ENCODE measurements at places on chromosomes 7 and 10.
A peak's percentile ranks its signal among the peaks of the same experiment; 100 is the strongest.

DNA sequence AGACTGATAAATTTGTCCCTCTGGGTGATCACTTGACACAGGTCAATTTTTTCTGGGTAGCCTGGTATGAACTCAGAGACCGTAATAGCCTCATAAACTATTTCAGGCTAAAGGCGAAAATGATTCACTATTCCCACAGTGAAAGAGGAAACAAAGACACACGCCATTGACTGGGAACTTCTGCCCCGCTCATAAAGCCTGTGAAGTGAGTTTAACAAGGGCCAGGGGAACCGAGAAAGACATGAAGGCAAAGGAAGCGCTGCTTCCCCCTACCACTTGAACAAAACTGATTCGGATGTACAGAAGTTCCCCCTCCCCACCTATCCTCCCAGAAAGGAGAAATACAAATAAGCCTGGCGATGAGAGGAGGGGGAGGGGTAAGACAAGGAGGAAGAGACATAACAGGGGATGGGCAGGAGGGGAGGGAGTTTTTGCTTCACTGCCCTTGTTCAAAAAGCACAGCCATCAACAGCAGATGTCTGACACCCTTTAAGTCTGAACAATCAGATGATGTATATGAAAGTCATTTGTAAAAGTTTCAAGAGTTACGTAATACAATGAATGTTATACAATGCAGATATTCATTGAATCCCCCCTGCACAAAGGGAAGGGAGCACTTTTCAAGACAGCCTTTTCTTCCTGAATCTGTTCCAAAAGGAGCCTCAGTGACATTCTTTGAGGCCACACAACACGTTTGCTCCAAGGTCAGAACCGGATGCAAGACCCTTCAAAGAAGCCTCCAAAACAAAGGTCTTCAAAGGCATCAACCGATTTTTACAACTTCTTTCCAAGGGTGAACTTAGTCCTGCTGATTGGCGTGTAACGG lies 734 bp downstream of the ABCB4 start:
- DNase-seq: no peak

GRCh38 chr10:45253183-45253914 lies 62.1 kb downstream of the OR13A1 start:
- DNase-seq: no peak

DNA sequence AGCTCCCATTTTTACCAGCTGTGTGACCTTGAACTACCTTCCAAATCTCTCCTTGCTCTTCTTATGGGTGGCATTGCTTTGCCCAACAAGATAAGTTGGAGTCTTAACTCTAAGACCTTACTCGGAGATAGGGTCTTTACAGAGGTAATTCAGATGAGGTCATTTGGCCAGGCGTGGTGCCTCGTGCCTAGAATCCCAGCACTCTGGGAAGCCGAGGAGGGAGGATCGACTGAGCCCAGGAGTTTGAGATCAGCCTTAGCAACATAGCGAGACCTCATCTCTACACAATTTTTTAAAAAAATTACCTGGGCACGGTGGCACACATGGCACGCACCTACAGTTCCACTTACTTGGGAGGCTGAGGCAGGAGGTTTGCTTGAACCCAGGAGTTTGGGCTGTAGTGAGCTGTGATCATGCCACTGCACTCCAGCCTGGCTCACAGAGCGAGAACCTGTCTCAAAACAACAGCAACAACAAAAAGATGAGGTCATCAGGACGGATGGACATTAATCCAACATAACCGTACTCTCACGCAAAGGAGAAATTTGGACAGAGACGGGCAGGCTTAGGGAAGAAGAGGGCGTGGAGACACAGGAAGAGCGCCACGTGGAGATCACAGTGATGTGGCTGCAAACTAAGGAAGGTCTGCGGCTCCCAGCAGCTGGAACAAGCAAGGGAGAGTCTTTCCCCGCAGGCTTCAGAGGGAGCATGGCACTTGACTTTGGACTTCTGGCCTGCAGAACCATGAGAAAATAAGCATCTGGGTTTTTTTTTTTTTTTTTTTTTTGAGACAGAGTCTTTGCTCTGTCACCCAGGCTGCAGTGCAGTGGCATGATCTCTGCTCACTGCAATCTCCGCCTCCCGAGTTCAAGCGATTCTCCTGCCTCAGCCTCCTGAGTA lies 122.3 kb upstream of the CARD11 start:
- DNase-seq: no peak

GRCh38 chr10:100790761-100791208 lies 45.4 kb downstream of the PAX2 start:
- DNase-seq: no peak

DNA sequence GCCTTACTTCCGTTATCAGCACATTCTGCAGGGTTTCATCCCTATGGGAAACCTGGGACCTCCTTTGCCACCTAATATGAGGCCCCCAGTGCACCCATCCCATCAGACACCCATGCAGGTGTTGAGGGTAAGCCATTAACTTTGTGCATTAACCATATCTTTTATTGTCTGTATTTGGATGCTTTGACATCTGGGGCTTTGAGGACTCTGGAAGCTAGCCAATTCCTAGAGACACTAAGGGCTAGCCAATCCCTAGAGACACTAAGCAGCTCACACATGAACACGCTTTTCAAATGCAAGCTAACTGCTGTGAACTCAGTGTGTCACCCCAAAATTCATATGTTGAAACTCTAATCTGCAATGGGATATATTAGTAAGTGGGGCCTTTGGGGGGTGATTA lies 272.5 kb upstream of the COBL start:
- no peak for DNase-seq

DNA sequence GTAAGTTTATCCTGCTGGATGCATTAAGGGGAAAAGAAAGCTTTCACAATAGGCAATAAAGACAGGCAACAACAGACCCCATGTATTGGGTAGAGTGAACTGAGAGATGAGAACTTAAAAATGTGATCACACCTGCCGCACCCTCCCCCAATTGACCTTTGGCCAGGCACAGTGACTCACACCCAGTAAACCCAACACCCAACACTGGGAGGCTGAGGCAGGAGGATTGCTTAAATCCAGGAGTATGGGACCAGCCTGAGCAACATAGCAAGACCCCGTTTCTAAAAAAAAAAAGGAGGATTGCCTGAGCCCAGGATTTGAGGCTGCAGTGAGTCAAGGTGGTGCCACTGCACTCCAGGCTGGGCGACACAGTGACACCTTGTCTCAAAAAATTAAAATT lies 86.9 kb downstream of the MPP7 start:
- peak; percentile 12 for DNase-seq

- DNase-seq: no peak
Observed at GRCh38 chr7:84975586-84976185, 211.2 kb downstream of the SEMA3D start.

DNA sequence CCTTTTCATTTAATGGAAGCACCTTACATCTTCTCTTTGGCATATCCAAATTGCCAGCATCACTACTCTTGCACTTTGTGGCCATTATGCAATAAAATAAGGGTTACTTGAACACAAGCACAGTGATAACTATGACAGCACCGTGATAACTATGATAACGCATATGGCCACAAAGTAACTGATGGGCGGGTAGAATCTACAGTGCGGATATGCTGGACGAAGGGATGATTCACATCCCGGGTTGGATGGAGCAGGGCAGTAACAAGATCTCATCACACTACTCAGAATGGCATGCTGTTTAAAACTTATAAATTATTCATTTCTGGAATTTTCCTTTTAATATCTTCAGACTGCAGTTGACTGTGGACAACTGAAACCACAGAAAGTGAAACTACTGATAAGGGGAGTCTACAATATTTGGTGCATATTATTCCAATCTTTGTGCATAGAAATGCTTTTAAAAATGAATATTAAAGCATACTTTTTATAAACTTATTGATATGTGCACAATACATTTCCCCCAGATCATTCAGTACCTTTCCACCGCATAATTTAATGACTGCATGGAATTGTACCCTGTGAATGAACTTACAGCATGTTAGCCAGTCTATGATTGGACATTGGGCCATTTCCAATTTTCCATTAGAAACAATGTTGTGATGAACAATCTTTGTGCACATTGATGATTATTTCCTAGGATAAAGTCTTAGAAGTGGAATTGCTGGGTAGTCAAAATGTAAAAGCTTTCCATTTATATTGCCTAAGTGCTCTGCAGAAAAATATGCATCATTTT lies 136.4 kb downstream of the WNT2 start:
- DNase-seq: no peak

- no peak for DNase-seq
Observed at GRCh38 chr7:9945131-9945530, 1028.5 kb upstream of the PHF14 start.

GRCh38 chr10:89095701-89096391 lies 105.2 kb downstream of the FAS start:
- DNase-seq: no peak

- DNase-seq: no peak
Observed at GRCh38 chr7:39606352-39606751, 17.0 kb upstream of the RALA start.

- no peak for DNase-seq
Observed at GRCh38 chr7:150736864-150737263, 354 bp upstream of the GIMAP5 start.

DNA sequence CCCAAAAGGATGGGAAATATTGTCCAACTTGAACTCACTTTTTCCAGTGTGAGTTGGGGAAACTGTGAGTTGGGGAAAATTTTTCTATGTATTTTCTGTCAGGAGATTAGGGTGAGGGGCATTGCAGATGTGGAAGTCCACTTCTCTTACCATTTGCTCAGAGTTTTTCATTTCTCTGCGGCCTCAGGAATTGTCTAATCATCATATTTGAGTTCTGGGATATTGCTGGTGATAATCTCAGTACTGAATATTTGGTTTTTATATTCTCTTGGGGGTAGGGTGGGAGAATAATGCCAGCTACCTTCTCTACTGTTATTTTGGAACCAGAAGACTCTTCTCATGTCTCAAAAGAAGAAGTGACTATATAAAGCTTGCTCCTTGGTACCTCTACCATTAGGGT lies 141.3 kb upstream of the SLC13A1 start:
- DNase-seq: no peak

- peak; percentile 66 for DNase-seq
Observed at GRCh38 chr10:17981766-17982380, 30.2 kb downstream of the SLC39A12 start.

- peak; percentile 52 for DNase-seq
Observed at GRCh38 chr7:100673942-100674410, 436 bp downstream of the GNB2 start.

- DNase-seq: no peak
Observed at GRCh38 chr10:70916241-70916640, 27.9 kb upstream of the PCBD1 start.

- no peak for DNase-seq
Observed at GRCh38 chr10:75159519-75159918, 48.1 kb downstream of the SAMD8 start.

DNA sequence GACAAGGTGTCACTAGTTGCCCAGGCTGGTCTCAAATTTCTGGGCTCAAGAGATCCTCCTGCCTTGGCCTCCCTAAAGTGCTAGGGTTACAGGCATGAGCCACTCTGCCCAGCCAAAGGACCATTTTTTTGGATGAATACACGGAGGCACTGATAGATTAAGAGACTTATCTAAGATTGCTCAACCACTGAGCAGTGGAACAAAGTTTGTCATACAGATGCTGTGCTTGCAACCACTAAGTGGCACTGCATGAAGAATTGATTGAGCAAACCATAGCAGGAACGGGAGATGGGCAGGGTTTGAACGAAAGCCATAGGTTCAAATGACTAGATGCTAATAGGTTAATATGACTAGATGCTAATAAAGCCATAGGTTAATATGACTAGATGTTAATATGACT lies 61.1 kb downstream of the EBLN1 start:
- DNase-seq: no peak

GRCh38 chr10:110042181-110042580 lies 34.4 kb downstream of the ADD3 start:
- DNase-seq: no peak

DNA sequence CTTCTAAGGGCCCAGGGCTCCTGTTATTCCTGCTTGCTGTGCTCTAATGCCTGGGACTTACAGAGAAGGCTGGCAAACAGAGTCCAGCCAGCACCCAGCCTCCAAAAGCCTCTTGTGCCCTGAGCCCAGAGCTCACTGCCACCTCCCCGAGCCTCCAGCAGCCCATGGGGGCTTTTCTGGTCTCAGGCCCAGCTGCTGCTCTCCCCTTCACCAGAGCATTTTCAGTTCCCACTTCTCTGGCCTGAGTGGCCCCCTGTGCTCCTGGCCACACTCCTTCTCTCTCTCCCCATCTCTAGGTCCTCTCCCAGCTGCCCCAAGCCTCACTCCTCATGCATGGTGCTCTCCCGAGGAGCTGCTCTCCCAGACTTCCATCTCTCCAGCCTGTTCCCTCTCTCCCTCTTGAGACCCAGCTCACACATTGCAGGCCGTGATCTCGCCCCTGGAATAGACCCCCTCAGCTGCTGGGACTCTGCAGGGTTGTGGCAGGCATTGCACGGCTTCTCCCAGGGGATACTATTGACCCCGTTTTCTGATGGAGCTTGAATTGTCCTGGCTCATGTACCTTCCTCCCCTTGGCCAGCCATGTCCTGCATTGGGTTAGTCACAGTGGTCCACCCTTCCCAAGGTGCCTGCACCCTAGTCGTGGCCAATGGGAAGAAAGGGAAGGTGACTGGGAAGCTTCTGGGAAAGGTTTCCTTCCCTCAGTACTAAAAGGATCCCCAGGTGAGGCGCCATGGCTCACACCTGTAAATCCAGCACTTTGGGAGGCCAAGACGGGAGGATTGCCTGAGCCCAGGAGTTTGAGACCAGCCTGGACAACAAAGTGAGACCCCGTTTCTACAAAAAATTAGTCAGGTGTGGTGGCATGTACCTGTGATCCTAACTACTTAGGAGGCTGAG lies 9.0 kb upstream of the RASSF4 start:
- DNase-seq: no peak

- DNase-seq: peak; percentile 95
Observed at GRCh38 chr10:88473989-88474883, 108.9 kb downstream of the RNLS start.

DNA sequence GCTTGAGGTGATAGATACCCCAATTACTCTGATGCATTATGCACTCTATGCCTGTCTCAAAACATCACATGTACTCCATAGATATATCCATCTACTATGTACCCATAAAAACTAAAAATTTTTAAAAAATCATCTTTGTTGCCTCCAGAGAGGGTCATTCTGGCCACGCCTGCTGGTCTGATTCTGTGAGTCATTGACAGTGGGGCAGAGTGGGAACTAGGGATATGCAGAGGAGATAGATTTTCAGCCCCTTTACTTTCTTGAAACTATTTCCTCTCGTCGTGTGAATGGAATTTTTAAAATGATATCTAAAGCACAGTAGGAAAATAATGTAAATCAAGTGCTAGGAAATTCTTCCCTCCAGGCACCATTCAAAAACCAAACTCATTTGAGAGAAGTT lies 715.0 kb upstream of the NRP1 start:
- DNase-seq: no peak

DNA sequence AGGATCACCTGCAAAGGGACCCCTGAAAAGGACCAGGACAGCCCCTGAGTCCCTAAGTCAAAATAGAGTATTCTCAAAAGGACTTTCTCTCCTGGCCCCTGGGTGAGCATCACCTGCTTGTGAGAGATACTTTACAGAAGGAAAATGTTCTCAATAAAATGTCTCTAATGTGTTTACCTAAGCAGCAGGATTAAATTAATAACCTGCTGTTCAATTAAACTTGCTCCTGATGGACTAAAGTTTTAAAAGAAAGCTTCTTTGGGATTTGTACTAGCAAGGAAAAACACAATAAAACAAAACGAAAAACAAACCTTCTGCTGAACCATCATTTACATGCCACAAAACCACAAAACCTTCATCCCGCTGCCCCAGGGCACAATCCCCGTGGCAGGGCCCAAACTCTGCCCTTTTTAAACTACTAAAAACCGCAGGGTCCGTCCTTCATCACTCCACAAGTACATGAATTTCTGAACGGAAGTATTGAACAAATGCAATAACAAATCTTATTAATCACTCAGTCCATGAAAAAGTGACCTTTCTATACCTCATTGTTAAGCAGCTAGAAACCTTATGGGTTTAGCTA lies 197.7 kb downstream of the TCERG1L start:
- no peak for DNase-seq
